ENCODE measurements at places on chromosomes 1 and 21.

- no peak for DNase-seq
These were observed 77.3 kb upstream of the BCAR3 start for GRCh38 chr1:93758842-93759515.

- DNase-seq, result no peak
These were observed 8.3 kb upstream of the SYT14 start for GRCh38 chr1:209929751-209930150.

GRCh38 chr21:39644062-39644560, 31.4 kb downstream of the B3GALT5 start:
- no peak for DNase-seq

DNA sequence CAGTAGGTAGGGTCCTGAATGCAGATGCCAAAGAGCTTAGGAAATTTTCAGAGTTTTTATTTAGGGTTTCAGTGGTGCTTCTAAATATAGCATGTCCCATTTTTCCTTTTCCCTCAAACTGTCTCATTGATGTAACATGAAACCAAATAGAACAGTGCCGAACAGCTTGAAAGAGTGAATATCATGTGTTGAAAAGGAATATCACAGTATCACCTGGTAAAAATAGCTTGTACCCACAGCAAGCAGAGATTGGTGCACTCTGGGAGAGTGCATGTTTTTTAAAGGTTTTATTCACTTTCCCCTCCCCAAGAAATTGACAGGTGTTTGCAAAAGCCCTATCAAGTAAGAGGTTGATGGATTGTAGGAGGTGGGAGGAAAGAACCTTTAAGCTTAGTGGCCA, 41.9 kb upstream of the ELAVL4 start:
- DNase-seq, result no peak

DNA sequence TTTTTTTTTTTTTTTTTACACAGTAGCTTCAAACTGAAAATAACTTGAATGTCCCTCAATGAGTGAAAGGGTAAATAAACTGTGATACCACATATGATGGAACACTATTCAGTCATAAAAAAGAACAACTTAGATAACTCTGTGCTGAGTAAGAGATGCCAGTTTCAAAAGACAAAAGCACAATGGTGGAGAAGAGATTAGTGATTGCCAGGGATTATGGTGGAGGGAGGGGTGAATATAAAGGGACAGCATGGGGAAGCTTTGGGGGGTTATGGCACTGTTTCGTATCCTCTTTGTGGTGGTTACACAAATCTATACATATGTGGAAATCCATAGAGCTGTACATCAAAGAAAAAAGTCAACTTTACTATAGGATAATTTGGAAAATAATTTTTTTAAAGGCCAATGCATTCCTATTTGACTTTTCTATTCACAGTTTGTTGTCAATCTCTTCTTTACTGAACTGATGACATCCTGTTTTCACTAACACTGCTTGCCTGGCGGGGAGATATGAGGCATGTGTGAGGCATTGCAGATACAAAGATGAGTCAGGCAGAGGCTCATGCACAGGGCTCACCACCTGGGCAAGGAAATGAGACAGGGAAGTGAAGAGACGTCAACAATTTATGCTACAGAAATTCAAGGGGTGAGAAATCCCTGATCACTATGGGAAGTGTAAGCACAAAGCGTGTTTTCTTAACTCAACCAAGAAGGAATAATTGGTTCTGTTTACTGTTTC, 302.7 kb downstream of the DUSP10 start:
- DNase-seq, result peak; percentile 14

- no peak for DNase-seq
These were observed 51.7 kb upstream of the EDEM3 start for GRCh38 chr1:184806296-184806721.

- no peak for DNase-seq
These were observed 370.8 kb downstream of the AMY1C start for GRCh38 chr1:104120525-104120924.

- peak; percentile 55 for DNase-seq
These were observed 4.0 kb downstream of the SHISAL2A start for GRCh38 chr1:52636721-52637695.

DNA sequence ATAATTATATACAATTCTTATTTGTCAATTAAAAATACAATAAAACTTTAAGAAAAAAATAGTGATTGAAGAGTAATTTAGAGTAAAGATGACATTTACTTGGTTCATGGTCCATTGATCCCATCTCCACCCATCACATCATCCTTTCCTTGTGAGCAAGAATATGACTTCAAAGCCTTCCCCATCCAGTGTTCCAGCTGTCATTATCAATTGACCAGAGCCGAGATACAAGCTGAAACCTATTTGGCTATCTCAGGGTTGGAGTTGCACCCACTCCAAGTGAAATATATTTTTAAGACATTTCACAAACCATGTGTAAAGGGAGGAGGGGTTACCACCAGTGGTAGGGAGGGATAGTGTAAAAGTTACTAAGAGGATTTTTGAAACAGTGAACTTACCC, 428.9 kb upstream of the C1orf87 start:
- no peak for DNase-seq

DNA sequence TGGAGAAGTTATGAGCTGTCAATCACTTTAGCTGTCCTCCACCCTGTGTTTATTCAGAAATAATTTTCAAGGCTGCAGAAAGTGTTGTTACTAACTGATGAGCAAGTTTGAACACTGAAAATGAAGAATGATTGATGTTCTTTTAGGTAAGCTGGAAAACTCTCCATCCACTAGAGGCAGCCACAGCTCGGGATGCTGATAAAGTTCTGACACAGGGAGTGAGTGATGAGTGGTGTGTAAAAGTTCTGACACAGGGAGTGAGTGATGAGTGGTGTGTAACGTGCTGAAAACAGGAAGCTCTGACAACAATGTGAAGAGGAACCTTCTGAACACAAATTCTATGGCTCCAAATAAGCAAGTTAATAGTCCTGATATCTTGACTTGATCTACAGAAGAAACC, 197.5 kb upstream of the PTBP2 start:
- no peak for DNase-seq

DNA sequence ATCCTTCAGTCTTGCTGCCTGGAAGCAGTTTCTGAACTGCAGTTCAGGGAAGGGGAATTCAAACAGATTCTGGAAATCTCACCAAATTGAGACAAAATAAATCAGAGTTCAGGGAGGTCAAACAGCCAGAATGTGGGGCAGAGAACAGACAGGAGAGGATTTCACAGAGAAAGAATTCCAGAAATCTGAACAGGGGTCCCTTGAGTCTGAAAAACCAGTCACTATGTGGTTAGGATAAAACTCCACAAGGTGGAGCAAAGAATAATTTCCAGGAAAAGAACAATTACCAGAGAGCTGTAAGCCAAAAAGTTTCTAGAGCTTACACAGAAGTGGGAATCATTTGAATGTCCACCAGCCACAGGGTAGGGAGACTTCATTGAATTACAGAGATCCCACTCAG, 84.7 kb downstream of the URB2 start:
- DNase-seq, result no peak

Measured in stimulated activated CD8-positive, alpha-beta memory T cell treated with anti-CD3 and anti-CD28 coated beads, Interleukin-2, amount 100 ng/mL, for 48 hours (primary cell).